ENCODE measurements at places on chromosomes 11 and 22.

DNA sequence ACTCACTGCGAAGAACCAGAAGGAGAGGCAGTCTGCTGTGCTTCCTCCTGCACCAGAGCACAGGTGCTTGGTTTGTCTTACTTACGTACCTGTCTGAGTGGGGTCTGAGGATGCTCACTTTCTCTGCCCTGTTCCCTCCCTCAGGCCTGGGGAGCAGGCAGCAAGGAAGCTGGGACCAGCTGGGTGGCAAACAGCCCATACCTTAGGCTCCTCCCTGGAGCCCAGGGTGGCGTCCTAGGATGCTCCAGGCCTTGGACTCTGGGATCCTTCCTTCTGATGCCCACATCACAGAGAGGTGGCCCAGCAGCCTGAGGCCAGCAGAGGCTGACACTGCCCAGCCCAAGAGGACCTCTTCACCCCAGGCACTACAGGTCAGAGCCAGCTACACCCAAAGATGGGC is 593.2 kb downstream of the BRD1 start:
- no peak for DNase-seq

- DNase-seq: no peak
Observed at GRCh38 chr22:50016308-50016987, 3.9 kb upstream of the IL17REL start.

- no peak for DNase-seq
Observed at GRCh38 chr11:107998761-107999160, 9.9 kb upstream of the CUL5 start.

GRCh38 chr11:11672789-11673188 is 51.0 kb upstream of the GALNT18 start:
- DNase-seq: no peak

DNA sequence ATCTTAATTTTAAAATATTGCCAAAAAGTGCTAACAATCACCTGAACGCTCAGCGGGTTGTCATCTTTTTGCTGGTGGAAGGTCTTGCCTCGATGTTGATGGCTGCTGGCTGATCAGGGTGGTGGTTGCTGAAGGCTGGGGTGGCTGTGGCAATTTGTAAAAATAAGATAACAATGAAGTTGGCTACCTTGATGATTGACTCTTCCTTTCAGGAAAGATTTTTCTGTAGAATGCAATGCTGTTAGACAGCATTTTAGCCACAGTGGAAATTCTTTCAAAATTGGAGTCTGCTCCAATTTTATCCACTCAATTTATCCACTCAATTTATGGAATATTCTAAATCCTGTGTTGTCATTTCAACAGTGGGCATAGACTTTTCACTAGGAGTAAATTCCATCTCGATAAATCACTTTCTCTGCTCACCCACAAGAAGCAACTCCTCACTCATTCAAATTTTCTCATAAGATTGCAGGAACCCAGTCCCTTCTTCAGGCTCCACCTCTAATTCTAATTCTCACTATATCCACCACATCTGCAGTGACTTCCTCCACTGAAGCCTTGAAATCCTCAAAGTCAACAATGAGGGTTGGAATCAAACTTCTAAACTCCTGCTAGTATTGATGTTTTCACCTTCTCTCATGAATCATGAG is 78.8 kb downstream of the LINC01488 start:
- DNase-seq: no peak

GRCh38 chr11:67309661-67310061 is 6.3 kb downstream of the SSH3 start:
- no peak for DNase-seq

DNA sequence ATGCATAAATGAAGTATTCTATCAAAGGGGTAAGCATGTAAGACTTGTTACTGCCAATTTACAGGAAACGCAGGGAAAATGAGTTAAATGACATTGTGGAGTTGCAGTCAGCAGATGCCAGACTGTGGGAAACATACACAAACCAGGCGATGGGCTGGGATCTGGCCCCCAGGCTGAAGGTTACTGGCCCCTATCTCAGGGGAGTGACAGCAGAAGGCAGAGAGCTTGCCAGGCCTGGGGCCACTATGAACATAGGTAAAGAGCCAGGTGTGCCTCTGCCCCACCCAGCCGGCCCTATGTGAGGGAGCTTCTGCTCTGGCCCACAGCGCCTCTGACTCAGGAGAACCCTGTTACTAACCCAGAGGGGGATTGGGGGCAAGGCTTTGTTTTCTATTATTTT is 26.1 kb upstream of the SLC25A1 start:
- DNase-seq: no peak

DNA sequence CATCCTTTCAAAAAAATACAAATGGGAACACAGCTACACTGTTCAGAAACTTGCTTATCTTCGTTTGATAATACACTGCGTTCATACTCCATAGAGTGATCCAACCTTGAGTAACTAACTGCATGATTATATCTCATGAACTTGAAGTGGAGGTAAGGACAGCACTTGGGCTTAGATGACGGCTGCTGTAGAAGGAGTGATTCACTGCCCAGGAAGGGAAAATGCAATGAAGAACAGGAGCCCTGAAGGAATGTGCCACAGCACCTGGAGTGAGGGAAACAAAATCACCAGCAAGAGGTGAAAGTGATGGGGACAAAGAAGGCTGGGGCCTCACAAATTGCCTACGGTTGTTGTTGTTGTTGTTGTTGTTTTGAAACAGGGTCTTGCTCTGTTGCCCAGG is 44.1 kb upstream of the SC5D start:
- DNase-seq: no peak

GRCh38 chr11:132718711-132719671 is 813.3 kb downstream of the OPCML start:
- DNase-seq: peak; percentile 54
